ENCODE measurements at places on chromosomes 2 and 18.

GRCh38 chr2:45053966-45054365 is 44.7 kb upstream of the SIX2 start:
- DNase-seq, result no peak

DNA sequence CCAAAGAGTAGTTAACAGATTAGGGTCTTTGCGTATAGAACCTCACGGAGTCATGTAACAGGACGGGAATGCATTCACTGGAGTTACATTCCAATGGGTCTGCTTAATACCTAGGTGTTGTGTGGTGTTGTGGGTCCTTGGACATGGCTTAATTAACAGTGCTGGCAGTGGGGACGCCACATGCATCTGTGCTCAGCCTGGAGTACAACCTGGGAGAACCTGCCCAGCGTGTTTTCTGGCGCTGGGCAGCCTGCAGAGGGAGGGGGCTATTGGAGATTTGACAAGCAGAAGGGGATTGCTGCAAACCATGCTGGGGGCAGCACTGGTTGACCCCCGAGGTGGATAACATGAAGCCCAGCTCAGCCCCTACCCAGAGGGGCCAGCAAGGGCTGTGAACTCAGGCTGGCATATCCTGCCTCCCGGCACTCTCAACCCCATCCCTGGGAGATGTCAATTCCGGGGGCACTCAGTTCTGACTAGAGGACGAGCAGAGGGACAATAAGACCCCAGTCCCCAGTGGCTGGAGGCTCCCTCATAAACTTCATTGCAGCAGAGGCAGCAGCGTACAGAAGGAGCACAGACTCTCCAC is 29.3 kb upstream of the COPS8 start:
- no peak for DNase-seq

GRCh38 chr18:50679056-50679455 is 119.2 kb downstream of the MAPK4 start:
- DNase-seq, result no peak

DNA sequence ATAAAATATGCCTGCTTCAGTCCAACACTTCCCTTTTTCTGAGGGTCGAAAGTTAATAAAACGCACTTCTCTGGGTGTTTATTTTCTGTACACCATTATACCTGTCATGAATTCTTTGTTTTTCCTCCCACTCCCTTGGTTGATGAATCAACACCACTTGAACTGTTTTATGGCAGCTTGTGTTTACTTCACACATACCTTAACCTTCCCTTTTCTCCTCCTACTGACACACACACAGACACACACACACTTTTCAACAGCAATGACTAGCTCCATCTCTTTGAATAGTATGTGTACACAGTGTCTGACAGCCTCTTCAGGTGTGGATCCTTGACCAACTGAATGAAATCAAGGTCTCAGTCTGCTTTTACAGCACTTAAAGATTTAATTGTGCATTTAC is 91.3 kb downstream of the SATB2 start:
- no peak for DNase-seq

DNA sequence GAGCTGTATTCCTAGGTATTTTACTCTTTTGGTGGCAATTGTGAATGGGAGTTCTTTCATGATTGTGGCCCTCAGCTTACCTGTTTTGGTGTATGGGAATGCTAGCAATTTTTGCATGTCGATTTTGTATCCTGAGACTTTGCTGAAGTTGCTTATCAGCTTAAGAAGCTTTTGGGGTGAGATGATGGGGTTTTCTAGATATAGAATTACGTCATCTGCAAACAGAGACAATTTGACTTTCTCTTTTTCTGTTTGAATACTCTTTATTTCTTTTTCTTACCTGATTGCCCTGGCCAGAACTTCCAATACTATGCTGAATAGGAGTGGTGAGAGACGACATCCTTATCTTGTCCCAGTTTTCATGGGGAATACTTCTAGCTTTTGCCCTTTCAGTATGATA is 191.2 kb downstream of the KCNE4 start:
- no peak for DNase-seq

GRCh38 chr2:119426801-119427395 is 4.8 kb upstream of the TMEM37 start:
- no peak for DNase-seq

- no peak for DNase-seq
Observed at GRCh38 chr2:162067596-162067995, 6.4 kb downstream of the DPP4 start.

GRCh38 chr2:46338674-46339073 is 41.5 kb downstream of the EPAS1 start:
- no peak for DNase-seq

GRCh38 chr2:211545582-211545981 is 989.2 kb downstream of the CPS1 start:
- DNase-seq, result no peak

- no peak for DNase-seq
Observed at GRCh38 chr2:240139011-240139441, 1.4 kb downstream of the OTOS start.

GRCh38 chr2:212816267-212816666 is 277.7 kb upstream of the ERBB4 start:
- DNase-seq, result no peak

DNA sequence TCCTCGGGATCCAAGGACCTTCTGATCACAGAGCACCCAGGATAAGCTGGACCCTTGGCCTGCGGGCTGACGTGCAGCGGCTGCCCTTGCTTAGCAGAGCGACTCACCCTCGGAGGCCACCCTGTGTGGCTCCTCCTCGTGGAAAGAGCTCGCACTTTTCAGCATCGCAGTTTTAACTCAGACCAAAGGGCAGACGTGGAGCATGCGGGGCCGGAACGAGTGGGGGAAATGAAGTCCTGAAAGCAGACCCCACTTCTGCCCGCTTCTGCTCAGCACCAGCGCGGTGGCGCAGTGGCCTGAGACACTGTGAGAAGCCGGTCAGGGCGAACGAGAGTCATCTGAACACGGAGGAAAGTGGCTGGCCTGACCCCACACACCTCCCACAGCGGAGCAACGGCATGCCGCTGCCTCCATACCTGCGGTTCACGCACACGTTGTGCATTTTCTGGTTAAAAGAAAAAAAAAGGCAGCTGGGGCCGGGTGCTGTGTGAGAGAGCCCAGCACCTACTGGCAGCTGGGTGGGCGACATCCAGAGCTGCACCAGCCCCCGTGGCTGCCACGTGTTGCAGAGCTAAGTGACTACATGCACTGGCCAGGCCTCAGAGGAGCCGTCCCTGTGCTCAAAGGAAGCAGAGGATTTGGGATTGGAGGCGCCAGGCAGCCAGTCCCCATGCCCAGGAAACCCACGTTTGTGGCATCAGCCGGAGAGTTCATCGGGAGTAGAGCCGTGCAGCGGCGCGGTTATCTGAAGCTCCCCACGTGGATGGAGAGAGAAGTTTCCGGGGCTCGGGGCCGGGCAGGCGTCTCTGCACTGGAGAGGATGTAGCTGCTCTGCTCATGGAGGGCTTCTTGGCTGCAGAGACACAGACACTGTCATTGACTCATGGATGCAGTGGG is 89.7 kb downstream of the USP40 start:
- no peak for DNase-seq

- DNase-seq, result no peak
Observed at GRCh38 chr2:101435001-101435862, 39.7 kb downstream of the RFX8 start.

DNA sequence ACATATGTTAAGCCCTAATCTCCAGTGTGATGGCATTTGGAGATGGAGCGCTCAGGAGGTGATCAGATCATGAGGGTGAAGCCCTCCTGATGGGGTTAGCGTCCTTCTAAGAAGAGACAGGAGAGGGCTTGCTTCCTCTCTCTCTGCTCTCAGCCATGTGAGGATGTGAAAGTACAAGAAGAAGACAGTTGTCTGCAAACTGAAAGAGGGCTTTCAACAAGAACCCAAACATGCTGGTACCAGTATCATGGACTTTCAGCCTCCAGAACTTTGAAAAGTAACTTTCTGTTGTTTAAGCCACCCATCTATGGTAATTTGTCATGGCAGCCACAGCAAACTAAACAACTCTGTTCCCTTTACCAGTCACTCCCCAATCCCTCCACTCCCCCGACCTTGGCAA is 47.4 kb downstream of the CACNB4 start:
- no peak for DNase-seq

DNA sequence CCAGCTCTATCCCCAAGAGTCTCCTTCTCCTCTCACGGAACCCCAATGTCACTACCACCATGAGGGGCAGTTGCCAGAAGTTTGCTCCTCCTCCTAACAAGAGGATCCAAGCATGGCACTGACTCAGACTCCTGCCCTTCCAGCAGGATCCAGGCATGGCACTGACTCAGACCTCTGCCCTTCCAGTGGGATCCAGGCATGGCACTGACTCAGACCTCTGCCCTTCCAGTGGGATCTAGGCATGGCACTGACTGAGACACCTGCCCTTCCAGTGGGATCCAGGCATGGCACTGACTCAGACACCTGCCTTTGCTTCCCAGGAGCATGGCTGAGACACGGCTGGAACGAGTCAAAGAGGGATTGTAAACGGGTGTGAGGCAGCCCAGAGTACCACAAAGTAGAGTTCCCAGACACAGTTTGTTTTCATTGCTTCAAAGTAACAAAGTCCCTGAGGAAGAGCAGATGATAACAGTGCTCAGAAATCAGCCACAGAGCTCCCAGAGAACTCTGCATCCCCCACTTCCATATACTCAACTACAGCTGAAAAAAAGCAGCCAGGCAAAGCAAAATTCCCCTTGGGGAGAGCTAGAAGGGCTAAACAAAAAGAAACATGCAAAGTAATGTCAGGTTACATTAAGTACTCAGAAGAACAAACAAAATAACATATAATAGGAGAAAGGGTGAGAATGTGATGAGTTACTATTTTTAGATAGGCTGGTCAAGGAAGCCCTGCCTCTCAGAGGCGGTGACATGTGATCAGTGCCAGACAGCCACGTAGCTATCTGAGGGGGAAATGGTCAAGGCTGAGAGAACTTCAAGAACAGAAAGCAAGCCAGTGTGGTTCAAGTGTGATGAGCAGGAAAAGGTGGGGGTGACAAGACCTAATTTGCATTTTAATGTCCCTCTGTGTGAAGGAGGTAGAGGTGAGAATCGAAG is 3.0 kb downstream of the BUB1 start:
- no peak for DNase-seq

GRCh38 chr2:23496456-23496855 is 111.5 kb downstream of the KLHL29 start:
- no peak for DNase-seq

- DNase-seq, result no peak
Observed at GRCh38 chr2:155630760-155631159, 701.8 kb downstream of the NR4A2 start.

DNA sequence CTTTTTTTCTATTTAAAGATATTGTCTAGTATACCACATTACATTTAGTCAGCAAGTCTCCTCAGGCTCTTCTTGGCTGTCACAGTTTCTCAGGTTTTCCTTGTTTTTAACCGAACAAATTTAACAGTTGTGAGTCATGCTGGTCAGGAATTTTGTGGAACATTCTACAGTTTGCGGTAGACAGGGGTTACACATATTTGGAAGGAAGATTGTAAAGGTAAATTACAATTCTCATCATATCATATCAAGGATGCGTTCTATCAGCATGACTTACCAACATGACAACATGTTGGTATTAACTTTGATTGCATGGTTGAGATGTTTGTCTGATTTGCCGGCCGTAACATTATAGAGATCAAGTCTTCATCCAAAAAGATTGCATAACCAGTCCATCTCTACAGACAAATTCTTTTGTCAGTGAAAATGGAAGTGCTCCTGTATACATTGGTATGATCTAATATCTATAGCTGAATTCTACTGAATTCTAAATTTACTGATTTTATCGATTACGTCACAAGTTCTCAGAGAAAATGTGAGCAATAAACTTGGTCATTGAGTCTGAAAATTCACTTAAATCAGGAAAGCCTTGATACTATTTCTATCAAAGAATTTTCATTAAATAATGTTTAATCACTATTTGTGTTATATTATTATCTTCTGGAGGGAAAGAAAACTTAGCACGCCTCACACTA is 664.4 kb upstream of the SLC8A1 start:
- DNase-seq, result no peak

GRCh38 chr18:73790587-73790986 is 357.0 kb downstream of the FBXO15 start:
- DNase-seq, result no peak

- DNase-seq, result no peak
Observed at GRCh38 chr2:242017086-242017485, 147.6 kb downstream of the RTP5 start.

DNA sequence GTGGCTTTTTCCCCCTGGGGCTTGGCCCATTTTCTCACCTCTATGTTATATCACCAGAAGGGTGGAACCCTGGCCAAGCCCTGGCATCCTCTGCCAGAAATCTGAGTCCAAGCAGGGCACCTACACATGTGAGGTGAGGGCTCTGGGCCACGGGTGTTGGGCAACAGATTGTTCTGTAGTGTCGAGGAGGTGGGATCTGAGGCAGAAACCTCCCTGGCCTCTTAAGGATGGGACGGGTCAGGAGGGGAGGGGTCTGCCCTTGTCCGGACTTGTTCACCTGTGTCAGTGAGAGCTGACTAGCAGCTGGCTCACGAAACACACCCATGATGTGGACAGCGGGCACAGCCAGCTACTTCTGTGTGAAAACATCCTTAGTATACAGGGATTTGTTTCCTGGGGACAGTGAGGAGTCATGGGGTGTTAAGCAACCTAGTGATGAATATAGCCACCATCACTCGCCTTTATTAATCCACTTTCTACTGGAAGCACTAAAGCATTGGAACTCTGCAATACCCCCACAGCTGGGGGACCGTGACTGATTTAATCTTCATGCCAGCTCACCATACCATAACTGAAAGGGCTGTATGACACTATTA is 35.6 kb downstream of the EPAS1 start:
- no peak for DNase-seq

DNA sequence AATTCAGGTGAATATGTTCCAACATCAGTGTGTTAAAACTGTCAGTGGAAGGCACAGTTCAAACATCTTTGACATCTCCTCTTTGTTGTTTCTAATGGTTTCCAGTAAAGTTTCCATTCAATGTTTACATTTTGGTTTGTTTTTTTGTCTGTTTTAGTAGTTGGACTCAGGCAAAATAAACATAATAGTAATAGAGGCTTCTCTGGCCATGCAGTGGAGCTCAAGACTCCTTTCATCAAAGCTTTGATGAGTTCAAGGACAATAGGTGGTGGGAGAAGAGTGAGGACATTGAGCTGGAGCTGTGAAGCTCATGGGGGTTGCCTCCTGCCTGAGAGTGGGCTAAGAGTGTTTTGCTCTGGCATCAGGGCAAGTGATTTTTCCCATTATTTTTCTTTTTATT is 1853.7 kb upstream of the CELF4 start:
- DNase-seq, result no peak

DNA sequence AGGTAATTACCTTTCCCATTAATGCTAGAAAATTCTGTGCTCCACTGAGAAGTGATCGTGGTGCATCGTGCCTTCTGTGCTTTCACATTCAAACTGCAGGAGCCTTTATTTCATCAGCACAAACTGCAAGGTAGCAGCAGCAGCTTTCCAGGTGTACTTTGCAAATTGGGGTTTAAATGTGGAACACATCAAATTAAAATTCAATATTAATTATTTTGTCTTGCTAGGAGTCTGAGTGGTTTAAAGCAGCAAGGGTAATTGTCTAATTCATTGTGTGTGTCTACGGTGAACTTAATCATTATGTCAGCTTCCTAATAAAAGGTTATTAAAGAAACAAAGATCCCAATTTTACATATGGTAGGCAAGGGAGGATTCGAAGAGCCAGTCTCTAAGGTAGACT is 180.8 kb upstream of the ATP5MC3 start:
- DNase-seq, result no peak
